Activated CD8-positive, alpha-beta memory T cell treated with anti-CD3 and anti-CD28 coated beads for 1 hour (primary cell): ENCODE measurements at places on chromosomes 1 and 21.

- DNase-seq = no peak
These were observed 47.8 kb upstream of the LRRN2 start for GRCh38 chr1:204733289-204733688.

DNA sequence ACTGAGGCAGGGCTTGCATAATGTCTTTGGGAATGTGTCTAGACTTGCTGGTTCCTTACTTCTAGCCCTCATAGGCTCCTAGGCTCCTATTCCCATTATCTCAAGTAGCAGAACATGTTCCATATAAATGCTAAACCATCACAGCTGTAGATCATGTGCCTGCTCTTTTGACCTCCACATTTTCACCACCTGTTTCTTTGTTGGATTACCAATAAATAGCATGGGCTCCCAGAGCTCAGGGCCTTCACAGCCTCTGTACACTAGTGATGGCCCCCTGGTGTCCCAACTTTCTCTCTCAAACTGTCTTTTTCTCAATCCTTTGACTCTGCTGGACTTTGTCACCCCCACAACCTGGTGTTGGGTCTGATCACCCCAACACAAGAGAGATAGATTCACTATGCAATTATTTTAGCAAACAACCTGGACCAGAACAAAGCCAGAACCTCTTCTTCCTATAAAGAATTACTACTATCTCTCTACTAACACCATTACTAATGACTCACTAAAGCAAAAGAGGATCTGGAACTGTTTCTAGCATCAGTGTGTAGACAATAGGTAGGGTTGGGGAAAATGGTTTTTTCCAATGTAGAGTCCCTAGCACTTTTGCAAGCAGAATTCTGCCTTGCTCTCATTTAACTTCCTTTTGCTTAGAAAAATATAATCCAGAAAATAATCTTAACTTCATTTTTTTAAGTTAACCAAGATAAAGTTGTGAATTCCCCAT, 51.7 kb downstream of the WLS start:
- no peak for DNase-seq

DNA sequence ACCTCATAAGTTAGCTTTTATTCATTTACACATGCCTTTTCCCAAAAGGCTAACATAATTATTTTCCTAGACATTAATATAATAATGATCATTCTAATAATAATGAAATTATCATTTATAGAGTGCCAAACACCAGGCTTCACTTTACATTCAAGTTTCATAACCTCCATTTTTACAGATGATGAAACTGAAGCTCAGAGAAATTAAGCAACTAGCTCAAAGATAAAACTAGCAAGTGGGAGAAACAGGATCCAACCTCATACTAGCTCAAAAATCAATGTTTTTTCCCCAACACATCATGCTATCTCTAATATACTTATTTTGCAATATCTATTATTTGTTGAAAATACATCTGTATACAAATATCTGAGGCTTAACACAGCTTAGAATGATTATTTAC, 14.0 kb downstream of the LPGAT1 start:
- DNase-seq = no peak

GRCh38 chr1:236058141-236058934, 6.6 kb downstream of the NID1 start:
- DNase-seq = no peak

DNA sequence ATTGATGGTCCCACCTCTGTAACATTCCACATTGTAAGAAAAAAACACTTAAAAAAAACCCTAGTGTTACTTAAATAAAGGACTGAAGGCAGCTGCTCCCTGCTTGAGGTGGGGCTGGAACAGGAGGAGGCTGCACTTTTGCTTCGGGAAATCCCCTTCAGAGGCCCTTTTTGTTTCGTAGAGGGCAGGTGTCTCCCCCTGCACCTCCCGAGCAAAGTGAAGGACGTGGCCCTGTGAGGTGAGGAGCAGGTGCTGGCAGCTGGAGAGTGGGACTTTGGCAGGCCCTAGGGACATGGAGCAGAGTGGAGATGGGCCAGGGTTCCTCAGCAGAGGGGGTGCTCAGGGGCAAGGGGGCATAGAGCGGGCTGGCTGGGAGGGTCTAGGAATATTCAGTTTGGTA, 33.4 kb upstream of the WNT4 start:
- no peak for DNase-seq
